ENCODE measurements at places on chromosomes 2 and 18.

DNA sequence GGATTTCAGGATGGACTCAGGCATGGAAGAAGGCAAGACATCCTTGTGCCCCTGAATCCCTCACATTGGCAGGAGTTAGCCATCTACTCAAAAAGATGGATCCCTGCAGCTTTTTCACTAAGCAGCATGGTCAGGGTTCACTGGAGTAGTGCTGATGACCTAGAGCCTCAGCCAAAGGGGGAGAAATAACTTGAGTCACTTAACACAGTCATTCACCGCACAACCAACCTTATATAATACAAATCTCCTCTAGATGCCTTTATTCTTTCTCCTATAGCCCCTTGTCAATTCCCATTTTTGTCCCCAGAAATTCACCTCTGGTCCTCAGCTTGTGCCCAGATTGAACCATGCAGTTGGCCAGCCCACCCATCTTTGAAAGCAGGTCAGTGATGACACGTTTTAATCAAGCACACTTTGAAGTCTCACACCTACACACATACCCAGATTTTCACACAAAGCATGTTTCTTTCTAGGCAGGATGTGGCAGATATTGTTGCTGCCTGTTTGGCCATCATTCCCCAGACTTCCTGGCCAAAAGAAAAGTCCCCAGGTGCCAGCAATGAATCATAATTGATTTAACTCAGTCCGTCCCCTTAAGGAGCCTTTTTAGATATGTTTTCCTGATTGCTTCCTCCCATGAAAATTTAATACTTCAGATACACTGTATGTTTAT, 84.2 kb downstream of the LBH start:
- no peak for DNase-seq

DNA sequence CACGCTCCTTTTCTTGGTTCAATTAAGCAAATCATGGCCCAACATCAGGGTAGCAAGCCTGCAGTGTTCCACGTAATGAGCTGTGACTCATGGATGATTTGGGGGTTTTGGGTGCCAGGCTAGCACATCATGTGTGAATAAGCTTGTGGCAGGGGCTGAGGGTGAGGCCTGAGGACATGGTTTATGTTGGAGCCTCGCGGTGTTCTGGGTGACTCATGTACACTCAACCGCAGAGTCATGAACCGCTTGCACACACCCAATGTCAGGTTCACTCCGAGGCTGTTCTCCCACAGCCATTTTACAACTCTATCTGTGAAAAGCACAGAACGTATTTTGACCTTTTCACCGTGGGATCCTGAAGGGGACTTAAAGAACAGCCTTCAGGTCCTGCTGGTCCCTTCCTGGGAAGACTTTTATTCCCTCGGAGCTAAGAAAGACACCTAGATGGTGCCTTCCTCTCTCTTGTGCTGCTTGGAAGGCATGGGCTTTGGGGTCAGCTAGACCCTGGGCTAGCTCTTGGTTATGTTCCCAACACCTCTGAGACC, 139.9 kb upstream of the ZEB2 start:
- no peak for DNase-seq

- DNase-seq: no peak
Measured at GRCh38 chr2:137677466-137677865, 286.8 kb upstream of the HNMT start.

DNA sequence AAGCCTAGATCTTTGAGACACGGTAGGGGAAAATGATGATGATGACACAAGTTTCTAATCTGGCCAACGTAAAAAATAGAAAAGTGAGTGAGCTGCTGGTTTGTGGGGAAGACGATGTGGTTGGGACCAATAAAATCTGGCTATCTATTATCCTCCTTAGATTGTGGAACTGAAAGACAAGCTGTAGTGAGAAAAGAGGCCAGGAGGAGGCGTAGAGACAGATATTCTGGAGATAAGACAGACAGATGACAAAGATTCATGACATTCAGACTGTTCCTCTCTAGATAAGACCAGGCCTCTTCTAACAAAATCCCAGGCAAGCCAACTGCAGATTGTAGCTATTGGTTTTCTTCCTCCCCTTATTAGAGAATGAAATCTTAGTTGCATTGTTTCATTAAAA, 376.3 kb upstream of the UBE2E3 start:
- DNase-seq: no peak

DNA sequence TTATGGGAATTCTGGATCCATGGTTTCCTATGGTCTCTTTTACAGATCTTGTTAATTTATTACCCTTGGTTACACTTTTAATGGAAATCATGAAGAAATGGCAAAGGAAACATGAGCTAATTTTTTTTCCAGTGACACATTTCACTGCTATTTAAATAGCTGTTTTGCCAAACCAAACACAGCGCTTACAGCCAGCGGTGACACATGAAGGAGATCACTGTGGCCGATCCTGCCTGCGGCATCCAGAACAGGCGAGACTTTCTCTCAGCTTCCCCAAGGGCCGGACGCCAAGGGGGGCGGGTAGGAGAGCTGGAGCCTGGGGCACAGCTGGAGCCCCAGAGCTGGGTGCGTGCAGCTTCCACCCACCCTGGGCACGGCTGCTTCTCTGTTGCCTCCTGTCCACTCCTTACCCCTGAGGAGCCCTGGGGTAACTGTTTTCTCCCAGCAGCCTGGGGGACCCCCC, 81.4 kb upstream of the PKDCC start:
- no peak for DNase-seq

DNA sequence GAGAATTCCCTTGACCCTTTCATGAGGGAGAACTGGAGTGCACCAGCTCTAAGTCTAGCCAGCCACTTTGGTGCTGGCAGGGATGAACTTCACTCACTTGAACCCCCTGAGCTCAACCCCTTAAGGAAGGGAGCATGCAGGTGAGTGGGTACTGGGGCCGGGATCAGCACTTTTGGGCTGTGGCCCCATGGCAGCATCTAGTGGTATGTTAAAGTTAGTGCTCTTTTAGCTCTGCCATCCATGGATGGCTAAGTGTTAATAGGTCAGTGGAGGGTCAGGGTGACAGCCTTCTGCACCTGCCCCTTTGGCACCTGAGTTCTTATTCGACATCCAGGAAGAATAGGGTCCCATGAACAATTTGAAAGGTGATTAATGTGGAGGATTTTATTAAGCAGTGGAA, 689.0 kb upstream of the FSHR start:
- no peak for DNase-seq

DNA sequence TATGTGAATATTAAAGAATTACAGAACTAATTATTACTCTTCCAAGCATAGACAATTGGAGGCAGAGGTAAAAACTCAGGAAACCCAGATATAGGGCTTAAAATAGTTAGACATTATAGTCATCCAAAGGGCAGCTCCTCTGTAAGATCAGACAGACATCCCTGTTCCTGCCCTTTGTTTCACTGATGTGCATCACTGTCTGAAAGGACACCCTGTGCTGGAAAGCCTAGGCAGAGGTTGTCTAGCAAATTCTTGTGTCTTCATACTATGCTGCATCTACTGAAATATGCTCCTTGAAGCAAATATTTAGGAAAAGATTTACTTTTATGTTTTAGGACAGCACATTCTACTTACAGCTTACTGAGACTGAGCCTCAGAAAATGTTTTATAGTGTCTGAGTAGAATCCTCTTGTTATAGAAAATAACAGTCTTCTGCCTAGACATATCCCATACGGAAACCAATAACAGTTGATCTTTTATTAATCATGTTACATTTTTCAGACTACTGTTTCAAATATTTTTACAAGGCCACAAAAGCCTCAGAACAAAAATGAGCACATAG, 977.3 kb upstream of the CDH2 start:
- no peak for DNase-seq

DNA sequence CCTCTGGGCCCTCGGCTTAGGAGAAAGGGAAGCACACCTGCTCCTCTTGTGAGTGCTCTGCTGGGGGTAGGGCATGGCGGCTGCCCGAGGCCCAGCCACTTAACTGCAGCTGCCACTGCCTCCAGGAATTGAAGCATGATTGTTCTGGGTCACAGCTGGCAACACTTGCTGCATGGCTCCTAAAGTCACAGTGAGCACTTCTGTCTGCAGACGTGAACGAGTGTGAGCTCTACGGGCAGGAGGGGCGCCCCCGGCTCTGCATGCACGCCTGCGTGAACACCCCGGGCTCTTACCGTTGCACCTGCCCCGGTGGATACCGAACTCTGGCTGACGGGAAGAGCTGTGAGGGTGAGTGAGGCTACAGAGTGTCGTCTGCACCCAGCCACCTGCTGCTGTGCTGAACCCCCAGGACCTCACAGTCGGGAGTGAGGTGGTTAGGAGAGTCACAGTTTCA, 44.4 kb downstream of the FBLN7 start:
- no peak for DNase-seq

DNA sequence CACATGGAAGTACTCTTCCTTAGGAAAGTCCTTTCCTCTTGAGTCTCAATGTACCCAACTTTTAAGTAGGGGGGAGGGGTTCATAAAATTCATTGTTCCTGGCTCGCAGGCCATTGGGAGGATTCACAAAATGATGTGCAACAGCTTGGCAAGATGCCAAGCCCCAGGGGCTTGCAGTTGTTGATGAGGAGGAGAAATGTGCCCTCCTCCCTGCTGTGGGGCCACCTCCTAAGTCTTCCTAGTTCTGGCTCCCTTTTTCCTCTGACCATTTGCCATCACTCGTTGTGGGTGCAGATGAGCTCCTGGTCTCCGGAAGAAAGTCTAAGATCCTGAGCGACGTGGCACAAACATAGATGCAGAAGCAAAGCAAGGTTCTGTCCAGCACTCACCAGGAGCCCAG, 435.4 kb downstream of the EIPR1 start:
- DNase-seq: no peak

DNA sequence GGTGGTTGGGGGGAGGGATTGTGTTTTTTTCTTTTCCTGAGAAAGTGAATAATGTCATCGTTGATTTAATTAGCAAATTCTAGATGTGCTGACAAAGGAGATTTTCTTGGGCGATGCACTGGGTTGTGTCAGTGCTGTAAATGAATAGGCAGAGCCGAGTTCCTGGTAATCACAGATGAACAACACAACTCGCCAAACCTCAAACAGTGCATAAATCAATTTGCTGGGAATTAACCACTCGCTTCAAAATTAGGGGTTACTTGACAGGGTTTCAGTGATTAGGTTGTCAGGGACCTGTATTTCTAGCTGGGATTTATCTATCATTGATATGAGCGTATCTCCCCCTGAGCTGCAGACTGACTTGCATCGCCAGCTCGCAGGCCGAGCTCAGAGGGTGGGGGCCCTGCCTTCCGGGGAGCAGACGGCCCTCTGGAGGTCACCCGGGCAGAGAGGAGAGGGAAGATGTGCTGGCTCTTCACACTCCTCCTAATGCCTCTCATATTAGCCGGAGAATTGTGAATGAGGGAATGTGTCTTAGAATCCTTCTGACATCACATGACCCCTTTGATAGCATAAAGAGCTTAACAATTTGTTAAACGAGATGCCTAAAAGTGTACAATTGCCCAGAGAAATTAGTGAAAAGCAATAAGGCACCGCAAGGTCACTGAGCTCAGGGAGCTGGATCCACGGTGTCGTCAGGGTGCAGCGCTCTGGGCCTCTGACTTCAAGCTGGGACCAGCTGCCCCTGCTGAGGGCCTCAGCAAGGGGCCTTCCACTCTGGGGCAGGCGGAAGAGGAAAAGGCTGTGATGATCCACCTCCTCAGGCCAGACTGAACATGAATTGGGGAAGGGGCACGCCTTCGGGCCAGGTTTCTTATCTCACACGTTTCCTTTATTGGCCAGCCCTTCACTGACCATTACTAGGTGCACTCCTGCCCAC, 48.9 kb downstream of the SMIM21 start:
- DNase-seq: no peak

DNA sequence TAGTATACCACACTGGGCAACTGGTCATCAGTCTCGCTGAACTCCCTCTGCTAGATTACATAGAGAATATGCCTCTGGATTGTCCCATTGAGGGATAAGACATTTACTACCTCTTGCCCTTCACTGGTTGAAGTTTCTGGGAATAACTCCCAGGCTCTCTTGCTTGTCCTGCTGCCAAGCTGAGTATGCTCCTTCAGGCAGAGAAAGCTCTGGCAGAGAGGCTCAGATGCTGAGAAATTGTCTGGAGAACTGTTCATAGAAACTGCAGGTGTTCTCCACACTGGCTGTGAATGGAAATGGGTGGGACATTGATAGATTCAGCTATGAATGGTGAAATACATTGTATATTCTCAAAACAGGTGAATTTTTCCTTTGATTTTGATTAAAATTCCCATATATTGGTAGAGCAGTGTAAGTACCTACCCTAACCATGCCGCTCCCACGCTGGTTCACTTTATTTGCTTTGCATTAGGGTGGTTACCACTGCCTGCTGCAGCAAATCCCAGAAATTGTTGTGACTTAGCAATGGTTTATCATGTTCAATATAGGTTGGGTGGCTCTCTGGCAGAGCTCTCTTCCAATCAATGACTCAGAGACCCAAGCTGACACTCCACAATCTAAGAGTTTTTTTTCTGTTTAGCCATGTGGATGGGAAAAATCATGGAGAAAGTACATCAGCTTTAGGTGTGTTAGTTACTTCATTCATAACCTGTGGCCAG, 36.7 kb downstream of the FAM117B start:
- DNase-seq: no peak

DNA sequence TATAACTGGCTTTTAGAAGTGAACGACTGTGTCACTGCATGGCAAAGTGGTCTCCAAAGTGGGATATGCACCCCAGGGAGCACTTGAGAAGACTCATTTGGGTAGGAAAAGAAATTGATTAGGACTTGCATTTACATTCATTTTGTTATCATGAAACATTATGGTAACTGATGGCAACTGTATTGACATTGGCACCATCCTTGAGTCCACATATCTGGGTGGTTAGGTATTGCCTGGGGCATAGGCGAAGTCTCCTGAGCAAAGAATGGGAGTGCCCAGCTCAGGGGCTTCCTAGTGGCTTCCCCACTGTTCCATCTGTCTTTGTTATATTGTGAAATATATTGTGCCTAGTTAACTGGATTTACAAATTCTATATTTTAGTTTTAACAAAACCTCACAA, 29.2 kb downstream of the SPATS2L start:
- DNase-seq: no peak

DNA sequence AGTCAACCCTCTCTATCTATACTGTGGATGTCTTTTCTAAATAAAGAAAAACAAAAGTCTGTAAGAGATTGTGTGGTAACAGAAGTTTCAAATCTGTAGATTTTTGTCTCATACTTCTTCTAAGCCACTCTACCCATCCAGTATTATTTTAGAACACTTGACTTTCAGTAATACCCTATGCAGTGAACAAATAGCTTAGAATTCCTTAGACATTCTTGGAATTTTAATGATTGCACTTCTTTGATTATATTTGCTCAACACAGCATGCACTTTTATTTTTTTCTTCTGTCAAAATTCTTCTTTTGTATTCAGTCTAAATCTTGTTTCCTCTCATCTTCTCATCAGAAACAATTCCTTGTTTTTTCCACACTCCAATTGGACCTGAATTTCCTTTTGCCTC, 1080.2 kb downstream of the SUCLG1 start:
- no peak for DNase-seq

Data from stimulated activated CD8-positive, alpha-beta memory T cell treated with anti-CD3 and anti-CD28 coated beads, Interleukin-15, amount 100 ng/mL, for 24 hours (primary cell).